Activated naive CD8-positive, alpha-beta T cell treated with anti-CD3 and anti-CD28 coated beads for 36 hours (primary cell): ENCODE measurements at places on chromosomes 5 and 9.
A peak's percentile ranks its signal among the peaks of the same experiment; 100 is the strongest.

DNA sequence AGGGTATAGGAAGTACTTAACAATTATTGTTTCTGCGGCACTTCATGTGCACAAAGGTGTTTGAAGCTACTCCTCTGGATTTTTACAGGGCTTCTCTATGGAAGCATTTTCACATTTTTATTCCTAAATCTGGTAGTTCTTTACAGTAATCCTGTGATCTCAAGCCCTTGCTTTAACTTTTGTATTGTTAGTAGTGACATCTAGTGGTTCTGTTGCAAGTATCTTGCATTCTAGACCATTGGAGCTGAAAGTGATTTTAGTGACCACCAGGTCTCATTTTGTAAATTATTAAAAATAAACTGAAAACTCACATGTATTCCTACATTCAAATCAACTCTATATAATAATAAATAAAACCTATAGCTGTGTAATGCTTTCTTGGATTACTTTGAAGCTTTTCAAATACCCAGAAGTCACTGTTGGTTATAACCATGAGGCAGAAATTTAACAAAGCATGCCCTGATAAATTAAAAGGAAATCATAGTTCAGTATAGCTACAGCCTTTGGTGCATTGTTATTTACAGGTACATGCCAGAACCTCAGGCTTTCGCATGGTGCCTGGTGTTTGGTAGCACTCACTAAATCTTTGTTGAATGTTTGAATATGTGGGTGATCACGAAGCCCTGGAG, 18.9 kb downstream of the RPS23 start:
- DNase-seq, result no peak

DNA sequence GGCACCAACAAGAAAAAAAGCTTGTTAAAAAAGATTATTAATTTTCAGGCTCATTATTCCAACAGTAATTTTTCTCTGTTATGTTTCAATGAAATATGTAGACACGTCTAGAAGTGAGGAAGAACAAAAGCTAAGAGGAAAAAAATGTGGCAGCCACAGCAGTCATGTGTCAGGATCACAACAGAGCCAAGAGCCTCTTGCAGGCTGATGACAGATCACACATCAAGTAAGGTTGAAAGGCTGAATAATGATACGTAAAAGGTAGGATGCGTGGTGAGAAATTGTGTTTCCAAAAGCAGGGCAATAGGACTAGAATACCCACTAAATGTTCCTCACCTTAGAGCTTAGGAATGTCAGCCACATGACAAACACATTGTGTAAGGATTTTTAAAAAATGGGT, 124.8 kb downstream of the HTR1A start:
- DNase-seq, result no peak

- DNase-seq, result no peak
Observed at GRCh38 chr5:13278148-13278547, 666.3 kb downstream of the DNAH5 start.

- no peak for DNase-seq
Observed at GRCh38 chr5:159463590-159464321, 133.5 kb upstream of the IL12B start.

DNA sequence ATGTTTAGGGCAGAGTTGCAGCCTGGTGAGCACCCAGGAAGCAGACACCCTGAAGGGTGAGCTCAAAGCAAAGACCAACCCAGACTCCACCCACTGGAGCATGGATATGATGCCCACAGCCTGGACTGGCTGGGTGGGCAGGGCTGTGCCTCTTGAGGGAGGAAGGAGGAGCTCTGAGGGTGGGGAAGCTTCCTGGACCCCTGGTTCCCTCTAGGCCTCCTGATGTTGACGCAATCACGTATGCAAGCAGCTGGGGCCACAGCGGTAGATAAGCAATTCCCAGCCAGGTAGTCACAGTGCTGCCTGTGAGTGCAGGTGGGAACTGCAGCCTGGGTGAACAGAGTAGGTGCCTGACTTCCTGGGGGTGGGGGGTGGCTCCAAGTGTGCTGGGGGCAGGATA, 271.5 kb downstream of the CDK5RAP2 start:
- no peak for DNase-seq

DNA sequence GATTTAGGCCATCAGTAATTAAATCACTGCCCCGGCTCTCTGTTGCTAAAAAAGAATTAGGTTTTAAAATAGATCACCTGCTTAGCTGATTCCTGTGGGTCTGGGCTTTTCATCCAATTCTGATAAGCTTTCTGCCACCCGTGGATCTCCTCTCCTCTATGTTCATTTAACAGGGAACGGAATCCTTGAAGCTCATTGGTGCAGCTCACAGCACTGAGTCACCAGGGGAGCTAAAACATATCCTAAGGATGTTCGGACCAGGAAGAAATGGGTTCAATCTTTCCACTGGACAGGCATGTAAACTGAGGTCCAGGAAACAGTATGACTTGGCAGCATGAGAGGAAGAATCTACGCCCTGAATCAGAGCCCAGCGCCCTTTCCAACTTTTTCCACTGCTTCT, 267.1 kb upstream of the GRIA1 start:
- DNase-seq, result no peak

DNA sequence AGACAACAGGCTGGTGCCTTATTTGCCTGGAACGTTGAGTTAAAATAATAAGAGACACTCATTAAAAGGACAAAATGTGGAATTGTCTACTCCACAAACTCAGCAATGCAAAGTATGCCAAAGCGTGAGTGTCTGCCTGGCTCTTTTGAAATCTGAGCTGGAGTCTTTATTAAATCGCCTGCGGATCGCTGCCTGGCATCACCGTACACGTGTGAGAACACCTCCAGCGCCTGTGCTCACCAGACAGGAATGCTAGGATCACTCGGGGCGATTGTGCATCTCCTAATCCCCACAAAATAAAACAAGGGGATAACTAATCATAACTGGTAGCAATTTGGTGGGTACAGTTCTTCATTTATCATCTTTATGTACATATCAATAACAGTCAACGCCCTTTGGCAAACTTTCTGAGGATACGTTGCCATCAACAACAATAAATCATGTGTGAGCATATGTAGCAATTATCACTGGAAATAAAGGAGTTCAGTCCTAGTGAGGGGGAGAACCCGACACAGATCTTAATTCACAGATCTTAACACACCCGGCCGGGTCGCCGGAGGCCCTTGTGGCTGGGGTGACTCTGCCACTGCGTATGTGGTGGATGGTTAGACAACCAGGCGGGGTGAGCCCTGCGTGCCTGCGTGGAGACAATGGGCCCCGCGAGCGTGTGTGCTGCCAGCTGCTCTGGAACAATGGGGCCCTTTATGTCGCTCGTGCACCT, 284.9 kb upstream of the IRX1 start:
- DNase-seq, result no peak

DNA sequence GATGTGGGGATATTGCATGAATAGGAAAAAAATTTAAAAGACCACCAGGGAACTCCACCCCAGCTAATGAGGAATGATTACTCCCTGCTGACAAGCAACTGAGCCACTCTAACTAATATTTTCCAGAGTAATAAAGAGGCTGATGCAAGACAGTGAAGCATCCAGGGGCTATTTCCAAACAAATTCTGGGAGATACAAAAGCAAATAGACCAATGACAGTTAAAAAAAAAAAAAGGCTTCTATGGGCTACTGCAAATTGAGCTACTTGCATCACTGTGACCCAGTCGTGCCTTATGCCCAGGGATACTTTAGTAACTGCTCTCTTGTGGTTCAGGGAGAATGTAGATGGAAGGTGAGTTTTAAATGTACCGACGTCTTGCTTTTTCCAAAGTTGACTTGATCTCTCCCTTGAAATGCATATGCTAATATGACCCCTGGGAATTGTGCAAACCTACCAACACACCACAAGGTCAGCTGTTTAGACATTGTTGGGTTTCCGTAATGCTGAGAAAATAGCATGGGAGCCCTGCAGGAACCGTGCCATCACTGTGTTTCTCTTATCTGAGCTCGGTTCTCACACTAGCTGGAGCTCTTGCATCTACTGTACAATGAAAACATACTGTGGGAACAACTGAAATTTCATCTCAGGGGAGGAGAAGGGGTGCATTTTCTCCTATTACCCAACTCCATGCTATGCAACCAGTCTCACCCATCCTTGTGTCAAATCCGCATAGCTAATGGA, 250.6 kb upstream of the MAP3K1 start:
- no peak for DNase-seq

- DNase-seq, result no peak
Observed at GRCh38 chr5:127074466-127074865, 1.2 kb upstream of the C5orf63 start.

DNA sequence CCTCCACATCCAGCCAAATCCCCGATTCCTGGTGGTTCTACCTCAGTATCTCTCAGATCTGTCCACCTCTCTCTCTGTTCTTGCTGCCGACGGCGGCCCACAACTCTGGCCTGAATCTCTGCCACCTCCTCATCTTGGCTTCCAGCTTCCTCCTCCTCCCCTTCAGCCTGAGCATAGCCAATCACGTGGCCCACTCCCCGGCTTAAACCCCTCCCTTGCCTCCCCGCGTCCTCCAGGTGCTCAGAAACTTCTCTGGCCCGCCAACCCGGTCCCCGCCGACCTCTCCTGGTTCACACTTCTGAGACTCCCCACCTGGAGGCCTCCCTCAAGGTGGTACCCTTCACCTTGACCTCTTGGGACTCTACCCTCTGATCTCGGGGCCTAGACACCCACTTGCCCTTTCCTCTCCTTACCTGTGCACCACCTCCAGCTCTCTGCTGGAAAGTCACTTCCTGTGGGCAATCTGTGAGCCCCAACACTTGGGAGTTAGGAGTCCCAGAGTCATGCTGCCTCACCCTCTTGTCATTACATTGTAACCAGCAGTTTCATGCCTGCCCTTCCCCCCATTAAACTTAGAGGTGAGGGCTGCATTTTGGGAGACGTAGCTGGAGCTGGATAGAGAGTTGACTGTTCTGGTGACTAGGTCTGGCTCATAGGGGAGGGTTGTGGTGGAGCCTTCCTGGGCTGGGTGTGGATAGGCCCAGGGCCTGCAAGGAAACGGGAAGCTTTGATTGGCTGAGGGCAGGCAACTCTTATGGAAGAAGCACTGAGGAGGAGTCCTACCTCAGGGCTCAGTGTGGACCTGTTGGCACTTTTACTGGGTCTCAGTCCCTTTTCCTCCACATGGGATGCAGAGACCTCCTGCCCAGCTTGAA, 4.5 kb upstream of the SET start:
- peak; percentile 83 for DNase-seq

DNA sequence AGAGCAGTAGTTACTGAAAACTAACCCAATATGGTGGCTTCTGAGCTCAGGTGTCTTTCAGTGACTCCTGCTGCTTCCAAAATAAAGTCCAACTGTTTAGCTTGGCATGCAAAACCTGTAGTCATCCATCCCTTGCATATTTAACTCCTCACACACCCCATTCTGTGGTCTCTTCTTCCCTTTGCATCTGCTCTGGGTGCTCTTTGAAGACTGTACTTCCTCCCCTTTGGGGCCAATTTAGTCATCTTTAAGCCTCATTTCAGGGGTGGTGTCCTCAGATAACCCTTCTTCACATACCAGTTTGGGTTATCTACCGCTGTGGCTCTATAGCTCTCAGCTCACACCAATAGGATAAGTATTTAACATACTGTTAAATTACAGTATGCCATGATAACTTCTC, 209.9 kb upstream of the DMRT1 start:
- DNase-seq, result no peak

DNA sequence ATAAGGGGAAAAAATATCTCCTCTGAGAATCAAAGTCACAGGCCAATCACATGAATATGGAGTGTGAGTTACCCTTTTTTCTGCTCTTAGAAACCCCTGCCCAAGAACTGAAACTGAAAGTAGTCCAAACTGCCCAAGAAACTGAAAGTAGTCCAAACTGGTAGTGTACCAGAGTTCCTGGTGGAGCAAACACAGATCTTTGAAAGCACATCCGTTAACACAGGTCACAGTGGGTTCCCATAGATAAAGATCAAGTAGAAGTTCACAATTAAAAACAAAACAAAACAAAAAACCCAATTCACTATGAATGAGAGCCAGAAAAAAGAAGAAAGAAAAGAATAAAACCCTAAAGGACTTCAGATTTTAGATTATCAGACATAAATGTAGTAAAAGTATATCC, 332.4 kb upstream of the EFNA5 start:
- DNase-seq, result peak; percentile 3

DNA sequence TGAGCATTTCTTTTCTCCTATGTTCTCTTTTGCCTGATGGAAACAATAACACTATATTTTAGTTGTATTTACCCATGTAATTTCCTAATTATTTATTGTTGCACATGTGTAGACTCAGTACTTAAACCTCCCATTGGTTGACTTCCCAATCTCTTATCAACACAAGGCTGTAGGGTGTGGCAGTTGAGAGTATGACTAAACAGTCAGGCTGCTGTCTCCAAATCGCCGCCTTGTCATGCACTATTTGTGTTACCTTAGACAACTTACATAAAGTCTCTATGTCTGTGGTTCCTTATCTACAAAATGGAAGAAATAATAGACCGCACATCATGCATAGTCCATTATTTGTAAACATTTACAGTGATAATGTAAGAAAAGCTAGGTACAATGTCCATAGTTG, 68.9 kb upstream of the EFNA5 start:
- DNase-seq, result no peak

GRCh38 chr9:5571629-5572232, 57.2 kb upstream of the RIC1 start:
- DNase-seq, result no peak

GRCh38 chr9:13567833-13568232, 288.3 kb upstream of the MPDZ start:
- no peak for DNase-seq

GRCh38 chr9:91746904-91747303, 203.1 kb downstream of the ROR2 start:
- no peak for DNase-seq

- peak; percentile 8 for DNase-seq
Observed at GRCh38 chr5:142941245-142941644, 171.1 kb downstream of the ARHGAP26 start.

GRCh38 chr5:32531885-32532520, 53.4 kb upstream of the SUB1 start:
- DNase-seq, result peak; percentile 30

DNA sequence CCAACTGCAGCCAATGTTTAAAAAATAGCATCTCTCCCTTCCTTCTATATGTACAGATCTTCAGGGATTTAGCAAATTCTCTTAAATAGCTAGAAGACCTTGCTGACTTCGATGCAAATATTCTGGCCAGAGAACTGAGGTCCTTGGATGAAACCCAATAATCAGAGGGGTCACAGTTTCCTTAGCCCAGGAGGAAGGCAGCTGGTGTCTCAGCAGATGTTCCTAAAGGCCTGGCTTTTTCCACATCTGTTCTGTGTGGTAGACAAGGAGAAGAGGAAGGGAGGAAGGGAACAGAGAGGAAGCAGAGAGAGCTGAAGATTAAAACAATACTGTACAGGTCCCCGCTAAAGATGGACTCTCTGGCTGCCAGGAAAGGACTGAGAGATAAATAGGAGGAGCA, 33.1 kb downstream of the BOD1 start:
- no peak for DNase-seq

GRCh38 chr9:130352081-130352480, 86.5 kb downstream of the HMCN2 start:
- DNase-seq, result no peak
